ENCODE measurements at places on chromosomes 12 and 14. TPM values are rescaled to one million over a fixed set of nuclear protein-coding genes. Genes with fewer than 3 reads are reported as not detected.

The CIROP gene
- not detected for total RNA-seq

The PXN gene
- total RNA-seq, result 6.0 TPM

The BDKRB2 gene
- 0.19 TPM for total RNA-seq

The EGLN3 gene
- total RNA-seq, result 1.6 TPM

The SFSWAP gene
- 12.2 TPM for total RNA-seq

The TMEM119 gene
- total RNA-seq, result 2.6 TPM

The RCOR1 gene
- 6.9 TPM for total RNA-seq

The LRRC10 gene
- total RNA-seq, result not detected

The GPR162 gene
- 2.1 TPM for total RNA-seq

The SRGAP1 gene
- 0.51 TPM for total RNA-seq

The OTOGL gene
- 0.08 TPM for total RNA-seq

DNA sequence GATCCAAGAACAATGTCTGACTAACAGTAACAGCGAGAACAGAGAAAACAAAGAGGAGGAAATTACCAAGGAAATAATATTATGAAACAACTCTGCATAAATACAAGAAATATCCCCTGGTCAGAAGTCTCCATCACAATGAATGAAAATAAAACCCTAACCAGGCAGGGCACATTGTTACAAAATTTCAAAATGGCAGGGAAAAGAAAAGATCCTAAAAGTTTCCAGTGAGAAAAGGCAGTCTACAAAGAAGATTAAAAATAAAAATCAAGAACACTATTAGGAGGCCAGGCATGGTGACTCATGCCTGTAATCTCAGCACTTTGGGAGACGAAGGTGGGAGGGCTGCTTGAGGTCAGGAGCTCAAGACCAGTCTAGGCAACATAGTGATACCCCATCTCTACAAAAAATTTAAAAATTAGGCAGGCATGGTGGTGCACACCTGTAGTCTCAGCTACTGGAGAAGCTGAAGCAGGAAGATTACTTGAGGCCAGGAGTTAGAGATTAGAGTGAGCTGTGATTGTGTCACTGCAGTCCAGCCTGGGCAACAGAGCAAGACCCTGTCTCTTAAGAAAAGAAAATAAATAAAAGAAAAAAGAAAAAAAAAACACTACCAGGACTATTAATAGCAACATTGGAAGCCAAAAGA, 47.8 kb downstream of the FERMT2 start:
- no peak for DNase-seq

DNA sequence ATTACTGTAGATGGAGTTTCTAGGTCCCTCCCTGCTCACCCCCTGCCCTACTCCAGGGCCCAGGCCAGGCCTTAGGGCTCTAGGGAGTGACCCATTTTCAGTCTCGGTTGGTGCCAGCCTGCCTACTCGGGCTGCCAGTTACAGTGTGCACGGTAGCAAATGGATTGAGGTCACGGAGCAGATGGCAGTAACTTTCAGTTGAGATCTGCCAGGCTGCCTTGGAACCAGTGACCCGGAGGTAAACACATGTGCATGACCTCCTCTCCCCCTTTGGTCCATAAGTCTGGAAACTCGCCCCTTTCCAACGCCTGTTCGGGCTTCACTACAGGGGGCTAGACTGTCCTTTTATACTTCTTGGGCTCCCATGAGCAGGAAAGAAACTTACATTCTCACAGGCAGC, 139.7 kb upstream of the TBX3 start:
- DNase-seq, result no peak

- no peak for DNase-seq
Observed at GRCh38 chr12:116529048-116529447, 30.1 kb upstream of the MAP1LC3B2 start.

DNA sequence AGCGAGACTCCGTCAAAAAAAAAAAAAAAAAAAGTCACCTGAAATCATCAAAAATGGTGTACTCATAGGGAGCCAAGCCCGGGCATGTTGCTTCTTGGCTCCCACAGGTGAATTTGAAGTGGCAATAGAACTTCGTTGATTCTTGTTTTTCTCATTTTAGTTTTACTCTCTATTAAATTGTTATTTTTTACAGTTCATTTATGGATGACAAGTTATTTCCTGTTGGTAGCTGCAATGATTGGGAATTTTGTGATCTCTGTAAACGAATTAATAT, 1.3 kb downstream of the TM7SF3 start:
- DNase-seq, result no peak

DNA sequence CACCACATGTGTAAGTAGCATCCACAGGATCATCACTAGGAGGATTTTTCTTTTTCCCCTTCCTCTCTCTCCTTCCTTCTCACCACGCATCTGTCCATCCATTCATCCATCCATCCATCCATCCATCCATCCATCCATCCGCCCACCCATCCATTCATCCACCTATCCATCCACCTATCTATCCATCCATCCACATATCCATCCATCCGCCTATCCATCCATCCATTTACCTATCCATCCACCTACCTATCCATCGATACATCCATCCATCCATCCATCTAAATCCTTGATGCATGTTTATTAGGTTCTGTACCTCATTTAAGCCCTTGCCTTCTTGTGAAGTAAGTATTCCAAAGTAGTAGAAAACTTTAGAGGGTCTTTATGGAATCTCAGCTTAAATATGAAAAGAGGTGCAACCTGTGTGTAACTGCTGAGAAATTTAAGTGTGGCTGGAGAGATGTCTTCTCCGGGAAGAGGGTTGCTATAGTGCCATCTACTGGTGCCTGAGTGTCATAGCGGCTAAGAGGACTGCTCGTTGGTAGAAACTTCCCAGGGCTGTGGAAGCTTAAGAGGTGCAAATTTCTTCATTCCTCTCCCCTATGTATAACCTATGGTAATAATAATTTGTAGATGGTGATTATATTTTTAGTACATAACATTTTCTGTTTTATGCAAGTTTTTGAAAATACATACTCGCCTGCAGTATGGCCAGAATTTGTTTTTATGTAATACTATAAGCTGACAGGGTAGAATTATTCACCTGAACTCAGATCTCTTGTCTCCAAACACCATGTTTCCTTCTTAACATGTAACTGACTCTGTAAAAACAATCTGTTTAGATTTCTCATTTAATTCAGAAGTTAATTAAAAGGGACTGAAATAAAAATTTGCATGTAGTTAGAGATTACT, 46.0 kb downstream of the MYO1H start:
- DNase-seq, result no peak

GRCh38 chr12:52513736-52514135, 6.5 kb downstream of the KRT5 start:
- peak; percentile 1 for DNase-seq

- no peak for DNase-seq
Observed at GRCh38 chr12:89389755-89390661, 37.7 kb upstream of the DUSP6 start.

DNA sequence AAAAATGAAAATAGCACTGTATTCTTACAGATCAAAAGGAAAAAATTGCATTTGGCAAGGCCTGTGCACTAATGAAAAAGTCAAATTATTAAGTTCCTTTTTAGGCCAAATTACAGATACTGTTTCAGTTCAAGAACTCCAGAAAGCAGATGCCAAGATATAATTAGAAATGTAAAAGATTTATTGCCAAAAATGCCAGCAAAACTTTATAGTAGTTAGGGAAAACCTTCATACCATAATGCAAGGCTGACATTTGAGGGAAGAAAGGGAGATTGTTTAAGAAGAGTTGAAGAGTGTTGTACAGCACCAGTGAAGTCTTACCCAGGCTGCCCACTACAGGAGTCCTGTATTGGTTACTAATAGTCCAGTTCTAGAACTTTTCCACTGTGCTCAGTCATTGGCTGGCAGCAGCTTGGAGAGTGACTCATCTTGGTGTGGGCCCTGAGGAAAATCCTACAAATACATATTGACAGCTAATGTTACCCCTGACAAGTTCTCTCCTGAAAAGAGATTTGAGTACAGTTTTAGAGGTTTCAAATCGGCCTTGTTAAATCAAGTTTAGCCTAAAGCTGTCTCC, 600.4 kb downstream of the C12orf50 start:
- DNase-seq, result no peak

DNA sequence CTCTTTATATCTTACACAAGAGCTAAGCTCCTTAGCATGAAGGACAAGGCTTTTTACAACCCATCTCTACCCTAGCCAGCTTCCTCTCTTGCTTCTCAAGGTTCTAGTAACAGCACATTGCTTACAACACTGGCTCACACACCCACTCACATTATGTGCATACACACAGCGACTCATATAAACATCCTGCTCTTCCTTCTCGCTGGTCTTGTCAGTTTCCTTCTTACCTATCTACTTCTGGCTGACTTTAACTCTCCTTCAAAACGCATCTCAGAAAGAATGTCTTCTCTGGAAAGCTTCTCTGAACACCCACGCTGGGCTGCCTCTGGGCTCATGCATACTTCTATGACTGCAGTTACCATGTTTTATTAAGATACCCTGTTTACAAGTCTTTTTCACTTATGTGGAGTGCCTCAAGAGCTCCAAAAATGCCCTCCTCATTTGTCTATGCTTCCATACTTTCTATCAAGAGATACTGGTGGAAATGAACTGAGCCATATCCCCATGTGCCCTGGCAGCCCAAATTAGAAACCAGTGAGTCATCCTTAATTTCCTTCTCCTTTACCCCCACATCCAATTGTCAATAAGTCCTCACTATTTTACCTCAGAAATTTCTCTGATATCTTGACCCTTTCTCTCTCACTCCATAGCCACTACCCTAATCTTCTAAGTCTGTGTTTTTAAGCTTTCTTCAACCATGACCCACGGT, 126.9 kb upstream of the KRAS start:
- no peak for DNase-seq

- no peak for DNase-seq
Observed at GRCh38 chr14:48096897-48097296, 421.5 kb upstream of the MDGA2 start.

GRCh38 chr12:92107621-92108131, 38.0 kb downstream of the BTG1 start:
- no peak for DNase-seq

- DNase-seq, result no peak
Observed at GRCh38 chr14:32941668-32942065, 3.0 kb downstream of the NPAS3 start.

DNA sequence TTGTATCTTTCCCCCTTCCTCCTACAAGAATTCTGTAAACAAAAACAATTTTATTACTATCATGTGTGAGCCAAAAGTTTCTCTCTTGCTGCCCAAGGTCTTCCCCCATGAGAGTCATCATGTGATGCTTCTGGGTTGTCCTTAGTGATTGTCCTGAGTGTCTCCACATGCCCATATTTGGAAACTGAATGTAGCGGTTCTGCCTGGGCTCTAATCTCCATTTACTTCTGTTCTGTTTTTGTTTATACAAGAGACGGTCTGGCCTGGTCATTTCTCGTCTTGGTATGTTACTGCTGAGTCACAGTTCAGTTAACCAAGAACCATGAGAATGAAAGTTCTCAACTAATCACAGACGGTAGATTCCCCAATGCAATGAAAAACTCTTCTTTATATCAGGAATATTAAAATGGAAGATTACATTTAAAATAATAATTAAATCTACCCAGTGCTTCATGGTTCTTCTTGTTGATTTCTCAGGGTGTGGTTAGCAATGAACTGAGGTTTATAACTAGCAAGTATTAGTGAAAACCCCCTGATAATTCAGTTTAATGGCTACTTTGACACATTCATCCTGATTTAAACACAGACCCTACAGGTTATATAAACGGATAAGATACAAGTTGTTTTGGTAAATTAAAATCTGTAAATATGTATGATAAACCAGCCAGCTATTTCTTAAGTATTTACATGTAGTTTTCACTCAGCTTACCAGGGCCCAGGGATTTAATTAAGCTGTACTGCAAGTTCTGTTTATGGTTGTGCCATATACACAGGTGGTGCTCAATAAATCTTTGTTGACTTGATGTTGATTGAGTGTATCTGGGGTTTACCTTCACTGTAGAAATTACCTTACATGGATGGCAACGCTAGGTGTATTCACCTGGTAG, 81.1 kb downstream of the PELI2 start:
- DNase-seq, result no peak

GRCh38 chr12:119692410-119692809, 24.5 kb downstream of the PRKAB1 start:
- no peak for DNase-seq

- DNase-seq, result no peak
Observed at GRCh38 chr12:124713436-124714082, 146.1 kb upstream of the NCOR2 start.

DNA sequence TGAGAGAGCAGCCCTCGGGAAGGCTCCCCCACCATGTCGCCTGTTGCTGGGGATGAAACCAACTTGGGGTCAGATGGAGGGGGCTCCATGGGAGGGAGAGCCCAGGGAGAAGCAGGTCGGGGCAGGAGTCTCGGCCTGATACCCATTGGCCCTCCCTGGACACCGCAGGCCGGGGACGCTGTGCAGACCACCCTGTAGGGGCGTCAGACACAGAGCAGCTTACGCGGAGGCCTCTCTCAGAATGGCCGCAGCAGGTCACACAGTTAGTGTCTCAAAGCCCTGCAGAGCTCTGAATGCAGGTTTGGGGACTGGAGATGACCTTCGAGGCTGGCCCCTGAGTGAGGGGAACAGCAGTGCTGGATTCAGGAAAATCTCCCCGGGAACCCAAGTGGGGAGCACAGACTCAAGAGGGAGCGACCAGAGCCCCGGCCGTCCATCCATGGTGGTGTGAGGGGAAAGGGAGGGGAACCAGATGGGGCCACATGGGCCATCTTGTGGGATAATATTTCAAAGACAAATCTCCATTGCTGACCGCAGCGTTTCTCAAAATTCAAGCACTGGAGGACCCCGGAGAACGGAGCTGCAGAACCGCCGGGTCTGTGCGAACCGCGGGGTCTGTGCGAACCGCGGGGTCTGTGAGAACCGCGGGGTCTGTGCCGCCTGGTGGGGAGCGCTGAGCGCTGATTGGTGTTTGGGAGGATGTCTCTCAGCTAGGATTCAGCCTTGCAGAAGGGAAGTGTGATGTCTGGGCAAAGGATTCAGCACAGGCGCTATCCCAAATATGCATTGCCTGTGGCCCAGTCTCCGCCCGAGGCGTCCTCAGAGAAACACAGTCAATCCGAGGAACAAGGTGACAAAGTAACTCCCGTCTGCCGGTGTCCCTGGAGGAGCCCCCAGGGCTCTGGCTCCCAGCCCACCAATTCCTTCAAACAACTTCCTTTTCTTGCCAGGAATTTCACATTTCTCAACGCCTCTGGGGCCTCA, 324.4 kb upstream of the RTL1 start:
- peak; percentile 29 for DNase-seq

DNA sequence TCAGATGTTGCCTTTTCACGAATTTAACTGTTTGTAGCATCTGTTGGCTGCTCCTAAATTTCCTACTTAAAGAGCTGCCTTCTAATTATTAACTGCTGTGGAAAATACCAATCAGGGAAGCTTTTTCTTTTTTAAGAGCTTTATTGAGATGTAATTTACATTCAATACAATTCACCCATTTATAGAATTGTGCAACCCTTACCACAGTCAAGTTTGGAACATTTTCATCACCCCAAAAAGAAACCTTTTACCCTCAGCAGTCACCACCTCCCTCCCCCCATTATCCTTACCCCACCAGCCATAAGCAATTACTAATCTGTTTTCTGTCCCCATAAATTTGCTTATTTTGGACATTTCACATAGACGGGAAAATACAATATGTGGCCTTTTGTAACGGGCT, 1.4 kb downstream of the PCNX4 start:
- DNase-seq, result no peak

DNA sequence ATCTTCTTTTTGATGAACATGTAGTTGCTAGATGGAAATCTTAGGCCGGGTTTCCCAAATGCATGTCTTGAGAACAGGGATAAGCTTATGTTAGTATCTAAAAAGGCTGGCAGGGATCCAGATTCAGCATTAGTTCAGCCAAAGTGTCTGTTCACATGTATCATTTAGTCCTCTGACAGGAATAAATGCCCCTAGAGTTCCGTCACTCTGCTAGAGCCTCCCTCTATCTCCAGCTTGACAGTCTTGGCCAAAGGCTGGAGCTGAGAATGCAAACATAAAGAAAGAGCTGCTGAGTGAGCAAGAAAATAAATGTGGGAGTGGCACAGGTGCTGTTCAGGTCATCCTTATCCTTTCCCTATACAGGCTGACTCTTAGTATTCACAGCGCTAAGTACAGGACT, 13.8 kb upstream of the NELL2 start:
- no peak for DNase-seq

Measured in liver (tissue), 10 donors.